Right cardiac atrium (tissue), 5 donors: ENCODE measurements at places on chromosomes 13 and 19.
A peak's percentile ranks its signal among the peaks of the same experiment; 100 is the strongest.

GRCh38 chr19:53193535-53194222 is 521 bp upstream of the ZNF665 start:
- no peak for DNase-seq

GRCh38 chr19:16143399-16144215 is at the start of gene HSH2D:
TSS of gene HSH2D (plus strand) at chr19:16143685. CDS start at chr19:16148751, 5,066 bp downstream.
- DNase-seq, result peak; percentile 79

- no peak for DNase-seq
Measured at GRCh38 chr19:31096062-31096830, 253.0 kb downstream of the TSHZ3 start.

DNA sequence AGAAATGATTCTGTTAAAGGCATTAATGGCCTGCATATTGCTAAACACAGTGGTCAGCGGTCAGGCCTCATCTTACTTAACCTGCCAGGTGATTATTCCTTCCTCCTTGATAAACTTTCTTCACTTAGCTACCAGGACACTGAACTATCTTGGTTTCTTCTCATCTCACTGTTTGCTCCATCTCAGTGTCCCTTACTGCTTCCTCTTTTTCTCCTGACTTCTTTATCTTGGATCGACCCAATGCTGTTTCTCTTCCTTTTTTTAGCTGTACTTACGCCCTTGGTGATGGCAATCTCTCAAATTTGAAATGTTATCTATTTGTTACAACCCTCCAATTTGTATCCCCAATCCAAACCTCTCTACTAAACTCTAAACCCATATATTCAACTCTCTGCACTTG is 7.8 kb upstream of the CLC start:
- DNase-seq, result no peak

GRCh38 chr19:48881741-48882657 is 9.8 kb downstream of the PPP1R15A start:
- DNase-seq, result no peak

- DNase-seq, result no peak
Measured at GRCh38 chr13:48485432-48485831, 47.4 kb downstream of the RCBTB2 start.

DNA sequence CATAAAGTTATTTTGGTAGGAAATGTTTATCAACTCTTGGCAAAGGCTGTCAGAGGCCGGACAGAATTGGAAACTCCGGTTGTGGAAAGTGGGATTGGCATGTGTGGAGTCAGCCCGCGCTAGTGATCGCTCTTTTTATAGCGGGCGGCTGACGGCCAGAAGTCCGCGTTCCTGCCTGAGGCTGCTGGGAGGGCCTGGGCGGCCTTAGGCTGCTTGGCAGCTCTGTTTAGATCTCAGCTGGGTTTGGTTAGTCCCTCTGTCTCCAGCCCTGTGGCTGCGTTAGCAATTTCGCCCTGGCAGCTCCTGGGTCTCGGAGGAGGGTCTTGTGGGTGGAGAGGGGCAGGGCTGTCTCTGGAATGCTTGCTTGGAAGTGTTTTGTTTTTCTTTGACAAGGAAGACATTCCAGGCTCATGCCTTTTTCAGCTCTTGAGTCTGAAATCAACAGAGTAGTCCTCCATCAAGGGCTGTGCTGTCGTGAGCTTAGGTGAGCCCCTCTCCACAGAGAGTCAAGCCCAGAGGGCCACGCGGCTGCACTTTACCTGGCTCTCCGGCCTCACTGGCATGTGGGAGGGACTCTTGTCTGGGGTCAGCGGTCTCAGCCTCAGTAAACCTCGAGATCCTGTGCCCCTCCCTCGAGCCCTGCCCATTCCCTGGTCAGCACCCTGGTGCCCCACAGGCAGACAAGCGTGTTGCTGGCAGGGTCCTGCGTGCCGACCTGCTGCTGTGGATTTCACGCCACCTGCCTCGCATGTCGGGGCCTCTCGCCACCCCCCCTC is 22.5 kb downstream of the DOT1L start:
- peak; percentile 95 for DNase-seq
